ENCODE measurements at places on chromosomes 12 and 14.

DNA sequence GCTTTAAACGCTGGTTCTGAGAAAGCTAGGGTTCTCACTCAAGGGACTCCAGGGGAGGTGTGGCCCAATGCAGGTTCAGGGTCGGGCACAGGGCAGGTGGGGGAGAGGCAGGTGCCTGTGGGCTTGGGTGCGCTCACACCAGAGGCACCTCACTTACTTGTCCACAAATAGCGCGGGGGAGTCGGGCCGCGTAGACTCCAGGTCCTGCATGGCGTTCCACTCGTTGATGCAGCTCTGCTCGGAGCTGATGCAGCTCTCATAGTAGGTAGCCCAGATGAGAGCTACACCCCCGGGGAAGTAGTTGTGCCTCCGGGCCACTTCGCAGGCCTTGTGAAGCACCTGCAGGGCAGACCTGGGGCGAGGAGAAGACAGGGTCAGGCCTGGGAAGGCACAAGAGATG lies 49.9 kb downstream of the SSH1 start:
- no peak for DNase-seq

DNA sequence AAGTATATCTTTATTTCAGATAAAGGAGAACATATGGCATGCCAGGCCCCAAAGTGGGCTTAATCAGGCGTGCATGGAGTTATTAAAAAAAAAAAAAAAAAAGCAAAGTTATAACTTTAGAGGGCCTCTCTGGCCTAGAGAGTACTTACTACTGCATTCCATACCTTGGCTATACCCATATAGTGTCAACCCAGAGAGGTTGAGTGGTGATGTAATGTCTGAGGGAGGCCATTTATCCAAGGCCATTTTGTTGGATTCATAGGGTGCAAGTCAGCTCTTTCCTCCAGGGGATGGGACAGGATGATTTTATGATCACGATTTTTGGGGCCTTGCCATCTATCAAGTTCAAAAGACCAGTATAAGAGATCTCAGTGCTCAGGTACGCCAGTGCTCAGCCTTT lies 66.4 kb downstream of the DCAF5 start:
- DNase-seq, result no peak

GRCh38 chr12:48078901-48079300 lies 27.0 kb downstream of the SENP1 start:
- no peak for DNase-seq

GRCh38 chr14:96592591-96593386 lies 90.6 kb downstream of the PAPOLA start:
- DNase-seq, result peak; percentile 49
